IgD-negative memory B cell (primary cell): ENCODE measurements at places on chromosomes 2 and 18. TPM values are rescaled to one million over a fixed set of nuclear protein-coding genes. Genes with fewer than 3 reads are reported as not detected.

BMP10 gene
- polyA plus RNA-seq, result not detected

B3GNT7 gene
- 3.3 TPM for polyA plus RNA-seq

GCKR gene
- not detected for polyA plus RNA-seq

MC5R gene
- polyA plus RNA-seq, result not detected

DPYSL5 gene
- not detected for polyA plus RNA-seq

HTR2B gene
- not detected for polyA plus RNA-seq
